ENCODE measurements at places on chromosomes 5 and 9.

- DNase-seq, result peak; percentile 13
These were observed 16.2 kb downstream of the RALGDS start for GRCh38 chr9:133104718-133105460.

DNA sequence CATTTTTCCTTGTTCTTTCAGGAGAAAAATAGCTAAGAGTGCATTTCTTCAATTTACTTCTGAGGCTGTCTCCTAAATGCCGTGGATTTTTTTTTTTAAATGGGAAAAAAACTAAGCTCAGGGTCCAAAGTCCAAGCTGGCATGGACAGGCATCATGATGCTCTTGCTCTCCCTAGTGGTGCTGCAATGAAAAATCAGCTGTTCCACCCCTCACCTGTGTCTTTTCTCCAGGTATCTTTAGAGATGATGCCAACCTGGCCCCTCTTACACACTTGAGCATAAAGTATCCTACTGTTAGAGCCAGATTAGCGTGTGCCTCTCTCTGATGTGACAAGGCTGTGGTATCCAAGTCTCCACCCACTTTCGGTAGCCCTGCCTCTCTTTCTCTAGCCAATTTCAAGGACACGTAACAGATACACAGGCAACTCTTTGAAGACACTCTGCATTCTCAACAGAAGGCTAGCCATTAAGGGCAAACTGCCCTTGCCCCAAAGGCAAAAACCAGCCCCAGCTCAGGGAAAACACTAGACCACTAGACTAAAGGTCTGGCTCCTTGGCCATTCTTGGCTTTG lies 208.8 kb downstream of the SAXO1 start:
- DNase-seq, result no peak

DNA sequence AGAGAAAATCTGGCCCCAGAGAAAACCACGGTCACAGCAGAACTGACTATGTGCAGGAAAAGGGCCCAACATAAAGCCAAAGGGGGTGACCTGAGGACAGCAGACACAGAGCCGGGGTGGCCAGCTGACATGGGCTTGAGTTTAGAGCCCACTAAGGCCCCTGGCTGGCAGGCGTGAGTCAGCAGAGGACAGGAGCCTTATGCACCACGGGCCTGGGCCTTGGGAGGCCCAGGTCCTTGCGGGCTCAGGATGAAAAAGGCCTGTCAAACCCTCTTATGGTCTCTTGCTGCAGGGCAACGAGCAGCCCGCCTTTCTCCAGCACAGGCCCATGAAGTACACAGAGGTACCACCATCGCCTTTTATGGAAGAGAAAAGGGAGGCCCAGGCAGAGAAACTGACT lies 19.7 kb downstream of the STK10 start:
- no peak for DNase-seq

DNA sequence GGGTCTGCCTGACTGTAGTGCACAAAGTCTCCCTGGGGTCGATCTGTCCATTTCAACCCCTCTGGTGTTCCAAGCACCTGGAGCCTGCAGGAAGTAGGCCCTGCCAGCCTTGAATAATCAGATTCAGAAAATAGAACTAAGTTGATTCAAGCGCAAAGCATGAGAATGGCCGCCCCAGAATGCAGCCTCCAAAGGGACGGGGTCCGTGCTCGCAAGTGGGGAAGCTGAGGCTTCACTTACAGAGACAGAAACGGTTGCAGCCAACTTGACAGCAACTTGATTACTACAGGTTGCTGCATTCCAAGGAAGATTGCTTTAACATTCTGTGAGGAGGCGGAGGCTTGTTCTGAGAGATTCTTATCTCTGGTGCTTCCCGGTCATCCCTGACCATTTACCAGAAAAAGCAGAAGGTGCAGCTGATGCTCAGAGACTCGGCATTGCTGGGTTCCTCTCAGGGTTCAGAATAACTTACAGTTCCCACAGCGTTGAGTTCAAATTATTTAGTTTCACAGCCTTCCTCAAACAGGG lies 14.9 kb upstream of the LRRC14B start:
- DNase-seq, result no peak

DNA sequence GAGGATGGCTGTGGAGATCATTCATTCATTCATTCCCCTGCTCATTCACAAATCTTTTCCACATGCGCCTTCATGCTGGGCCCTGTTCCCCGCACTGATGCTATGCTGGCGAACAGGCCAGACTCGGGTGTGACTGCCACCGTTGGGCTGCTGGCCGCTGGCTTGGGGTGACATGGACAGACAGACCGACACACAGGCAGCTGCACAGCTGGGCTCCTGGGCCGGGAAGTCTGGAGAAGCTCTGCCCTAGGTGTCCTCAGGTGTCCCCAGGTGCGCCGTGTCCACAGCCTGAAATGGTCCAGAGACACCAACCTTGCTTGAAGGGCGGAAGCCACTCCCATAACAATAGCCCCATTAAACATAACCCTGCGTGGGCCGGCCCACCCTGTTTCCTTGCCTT lies 35.0 kb upstream of the BARHL1 start:
- no peak for DNase-seq

DNA sequence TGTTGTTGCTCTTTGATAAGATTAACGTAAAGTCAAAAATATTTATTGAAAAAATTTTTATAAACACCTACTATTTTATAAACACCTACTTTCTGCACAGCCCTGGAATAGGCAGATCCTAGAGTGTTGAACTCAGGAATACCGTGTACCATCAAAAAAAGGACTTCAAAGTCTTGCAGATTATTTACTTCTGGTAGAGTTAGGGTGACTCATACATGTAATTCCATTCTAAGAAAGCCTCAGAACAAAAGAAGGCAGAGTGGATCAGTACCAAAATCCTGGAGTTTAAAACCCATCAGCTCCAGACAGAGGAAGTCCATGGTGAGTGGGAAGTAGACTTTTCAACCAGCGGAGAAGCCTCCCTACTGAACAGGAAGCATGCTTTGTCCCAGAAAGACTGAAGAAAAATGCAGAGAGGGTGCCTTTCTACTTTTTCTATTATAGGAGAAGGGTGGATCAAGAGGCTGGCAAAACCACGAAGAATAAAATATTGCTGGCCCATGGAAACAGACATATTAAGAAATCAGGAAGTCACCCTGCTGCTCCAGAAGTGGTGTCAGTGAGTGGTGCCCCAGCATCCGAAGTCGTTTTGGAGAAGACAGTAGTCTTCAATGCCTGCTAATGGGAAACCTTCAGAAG lies 45.1 kb upstream of the DAB2 start:
- DNase-seq, result no peak

- no peak for DNase-seq
These were observed 71.4 kb downstream of the ASTN2 start for GRCh38 chr9:117343427-117343826.
